DMS153 (cell line): ENCODE measurements at places on chromosomes 6 and 20.
A peak's percentile ranks its signal among the peaks of the same experiment; 100 is the strongest.

DNA sequence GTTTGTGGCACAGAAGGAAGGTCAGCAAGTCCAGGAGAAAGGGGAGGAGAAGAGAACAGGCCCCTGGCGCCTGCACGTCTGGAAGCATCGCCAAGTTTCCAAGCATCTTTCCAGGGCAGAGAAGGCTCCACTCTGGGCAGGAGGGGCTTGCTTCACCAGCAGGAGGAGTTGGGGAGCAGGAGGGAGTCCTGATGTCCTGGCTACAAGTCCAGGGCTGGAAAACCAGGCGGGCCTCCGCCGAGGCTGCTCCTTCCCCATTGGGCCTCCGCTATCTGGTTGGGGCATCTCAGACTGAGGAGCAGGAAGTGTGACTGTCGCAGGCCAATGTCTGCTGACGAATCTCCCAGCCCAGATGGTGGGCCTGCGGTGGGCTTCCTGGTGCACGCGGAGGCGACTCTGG is 421.9 kb downstream of the PREX1 start:
- DNase-seq, result no peak

- DNase-seq, result no peak
Observed at GRCh38 chr6:144351379-144352127, 66.4 kb downstream of the UTRN start.

DNA sequence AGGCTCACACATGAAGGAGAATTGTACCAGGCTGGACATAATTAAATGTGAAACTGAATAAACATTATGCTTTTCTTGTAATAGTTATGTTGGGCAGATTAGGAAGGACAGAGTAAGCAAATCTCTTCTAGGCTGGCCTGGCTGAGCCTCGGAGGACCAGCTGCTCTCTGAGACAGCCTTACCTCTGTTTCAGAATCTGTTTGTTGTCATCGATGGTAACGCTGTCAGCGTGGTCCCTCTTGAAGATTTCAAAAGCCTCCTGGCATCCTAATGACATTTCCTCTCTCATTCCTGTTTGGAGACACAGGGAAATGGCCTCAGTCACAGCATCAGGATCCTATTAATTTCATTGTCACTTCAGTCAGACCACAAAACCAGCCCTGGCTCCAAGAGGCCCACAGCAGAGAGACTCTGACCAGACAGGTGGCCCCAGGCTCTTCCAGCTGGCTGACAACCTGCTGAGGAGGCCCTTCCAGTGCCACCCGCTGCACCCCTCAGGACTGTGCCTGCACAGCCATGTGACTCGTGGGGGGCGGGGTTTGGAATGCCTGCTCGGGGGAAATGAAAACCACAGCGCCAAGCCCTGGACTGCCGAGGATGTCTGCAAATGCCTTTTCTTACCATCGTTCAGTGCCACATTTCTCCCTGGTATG is 108.5 kb upstream of the KCNK16 start:
- peak; percentile 36 for DNase-seq

GRCh38 chr20:40583205-40583604 is 105.8 kb downstream of the MAFB start:
- no peak for DNase-seq

GRCh38 chr6:53919881-53920360 is 125.1 kb downstream of the LRRC1 start:
- no peak for DNase-seq

DNA sequence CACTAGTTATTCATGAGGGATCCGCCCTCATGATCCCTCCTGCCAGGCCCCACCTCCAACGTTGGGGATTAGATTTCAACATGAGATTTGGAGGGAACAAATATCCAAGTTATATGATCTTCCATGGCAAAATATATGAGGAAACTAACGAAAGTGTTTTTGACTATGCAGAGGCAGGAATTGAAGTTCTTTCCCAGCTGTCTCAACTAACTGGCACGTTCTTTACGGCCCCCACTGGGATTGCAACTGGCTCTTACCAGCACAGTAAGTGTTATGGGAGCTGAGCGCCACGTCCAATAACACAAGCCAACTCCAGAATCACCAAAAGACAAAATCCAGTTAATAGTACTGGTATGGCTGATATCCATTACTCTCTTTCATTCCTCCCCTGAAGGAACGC is 66.6 kb downstream of the ECT2L start:
- DNase-seq, result no peak

- no peak for DNase-seq
Observed at GRCh38 chr20:13355941-13356486, 134.9 kb downstream of the ISM1 start.

DNA sequence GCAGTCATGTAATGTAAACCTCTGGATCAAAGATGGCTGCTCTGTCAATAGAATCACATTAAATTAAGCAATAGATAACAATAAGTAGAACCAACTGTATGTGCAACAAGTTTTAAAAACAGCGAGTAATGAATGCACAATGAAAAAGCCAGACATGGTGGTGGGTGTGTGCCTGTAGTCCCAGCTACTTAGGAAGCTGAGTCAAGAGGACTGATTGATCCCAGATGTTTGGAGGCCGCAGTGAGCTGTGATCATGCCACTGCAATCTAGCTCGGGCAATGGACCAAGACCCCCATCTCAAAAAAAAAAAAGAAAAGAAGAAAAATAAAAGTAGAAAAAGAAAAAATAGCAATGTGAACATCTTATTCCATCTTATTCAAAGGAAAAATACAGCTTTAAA is 558.7 kb upstream of the MMS22L start:
- DNase-seq, result no peak

DNA sequence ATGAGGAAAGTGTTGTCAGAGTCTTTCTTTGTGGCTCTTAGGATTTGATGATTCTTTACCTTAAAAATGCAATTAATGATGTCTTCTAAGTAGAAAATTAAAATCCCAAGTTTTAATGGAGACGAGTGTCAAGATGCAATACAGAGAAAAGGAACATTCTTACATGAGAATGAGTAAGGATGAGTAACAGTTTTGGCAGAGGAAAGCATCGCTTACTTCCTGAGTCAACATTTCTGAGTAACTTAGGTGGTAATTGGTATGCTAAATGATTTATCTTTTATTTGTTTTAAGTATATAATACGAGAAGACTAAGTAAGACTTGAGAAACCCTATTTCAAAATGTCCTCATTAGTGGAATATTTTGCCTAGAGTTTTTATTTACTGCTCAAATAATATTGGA is 101.3 kb downstream of the RTN4IP1 start:
- DNase-seq, result no peak

DNA sequence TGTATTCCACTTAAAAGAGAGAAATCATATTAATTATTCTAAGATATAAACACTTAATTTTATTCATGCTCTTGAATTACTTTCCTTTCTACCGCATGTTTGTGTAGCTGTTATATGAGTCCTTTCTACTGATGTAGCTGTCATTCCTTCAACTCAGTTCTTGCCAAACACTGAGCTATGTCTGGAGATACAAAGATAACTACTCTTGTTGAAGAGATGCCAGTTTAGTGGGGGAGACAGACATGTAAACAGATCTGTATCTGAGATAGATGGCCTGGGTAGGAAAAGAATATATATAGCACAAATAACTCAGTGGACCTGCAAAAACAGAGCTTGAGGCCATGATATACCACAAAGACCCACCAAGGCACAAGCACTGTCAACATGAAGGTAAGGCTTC is 157.3 kb downstream of the BTBD9 start:
- no peak for DNase-seq

GRCh38 chr6:116446399-116446798 is 14.8 kb upstream of the CALHM6 start:
- DNase-seq, result no peak

DNA sequence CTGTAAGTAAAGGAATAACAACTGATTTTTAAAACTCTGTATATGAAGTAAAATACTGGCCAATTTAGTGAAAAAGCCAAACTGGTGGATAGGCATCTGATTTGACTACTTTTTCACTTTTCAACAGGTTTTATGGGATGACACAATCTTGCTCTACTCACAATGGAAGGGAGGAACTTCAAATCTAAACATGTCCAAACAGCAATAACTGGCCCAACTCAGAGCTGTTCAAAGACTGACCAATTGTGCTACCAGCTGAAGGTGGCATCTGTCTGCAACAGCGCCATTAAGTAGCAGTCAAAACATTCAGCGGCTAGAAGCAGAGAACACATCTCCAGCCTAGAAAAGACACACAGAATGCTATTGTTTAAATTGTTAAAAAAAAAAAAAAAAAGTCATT is 44.6 kb downstream of the SESN1 start:
- DNase-seq, result no peak

DNA sequence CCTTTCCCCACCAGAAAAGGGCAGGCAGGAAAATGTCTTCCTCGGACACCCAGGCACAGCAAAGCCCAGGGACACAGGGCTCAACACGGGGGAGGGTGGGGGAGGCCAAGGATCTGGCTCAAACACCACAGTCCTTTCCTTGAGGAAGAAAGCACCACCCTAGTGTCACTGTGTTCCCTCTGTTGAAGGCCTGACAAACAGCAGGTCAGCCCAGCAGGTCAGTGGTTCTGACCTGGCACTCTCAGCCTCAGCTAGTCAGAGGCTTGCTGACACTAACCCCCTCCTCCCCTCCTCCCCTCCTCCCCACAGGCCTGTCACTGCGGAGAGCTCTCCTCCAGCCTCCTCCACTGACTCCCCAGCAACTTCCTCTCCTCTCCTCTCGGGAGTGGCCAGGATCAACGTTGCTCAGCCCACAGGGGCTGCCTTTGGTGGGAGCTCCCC is 239.6 kb downstream of the LRFN2 start:
- DNase-seq, result no peak

DNA sequence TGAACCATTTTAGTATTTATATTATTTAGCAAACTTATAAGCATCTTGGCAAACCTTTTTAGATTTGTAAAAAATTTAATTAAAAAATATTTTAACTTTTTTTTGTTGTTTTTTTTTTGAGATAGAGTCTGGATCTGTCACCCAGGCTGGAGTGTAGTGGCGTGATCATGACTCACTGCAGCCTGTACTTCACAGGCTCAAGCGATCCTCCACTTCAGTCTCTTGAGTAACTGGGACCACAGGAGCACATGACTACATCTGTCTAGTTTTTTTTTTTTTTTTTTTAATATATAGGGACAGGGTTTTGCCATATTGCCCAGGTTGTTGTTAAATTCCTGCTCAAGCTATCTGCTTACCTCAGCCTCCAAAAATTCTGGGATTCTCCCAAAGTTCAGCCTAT is 161.1 kb downstream of the EYS start:
- no peak for DNase-seq

- DNase-seq, result peak; percentile 72
Observed at GRCh38 chr6:106749609-106750008, 120.2 kb downstream of the QRSL1 start.

DNA sequence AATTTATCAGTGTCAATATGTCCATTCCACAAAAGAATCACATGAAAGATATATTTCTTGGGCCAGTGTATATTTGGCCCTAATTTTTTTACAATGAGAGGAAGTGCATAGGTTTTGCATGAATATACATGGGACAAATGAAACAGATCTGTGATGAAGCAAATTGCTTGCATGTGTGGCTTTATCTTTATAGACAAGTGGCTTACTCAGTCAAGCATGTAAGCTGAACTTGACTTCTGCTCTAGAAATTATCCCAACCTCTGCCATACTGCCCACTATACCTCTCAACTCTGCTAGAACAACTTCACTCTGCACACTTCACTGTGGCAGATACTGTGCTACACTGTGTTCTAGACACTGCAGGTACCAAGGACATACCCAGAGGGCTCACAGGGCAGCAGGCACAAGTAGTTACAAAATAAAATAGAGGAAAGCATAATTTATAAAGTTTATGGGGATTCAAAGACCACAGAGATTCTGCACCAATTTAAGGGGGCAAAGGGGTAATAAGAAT is 349.2 kb upstream of the HSF2 start:
- DNase-seq, result no peak

DNA sequence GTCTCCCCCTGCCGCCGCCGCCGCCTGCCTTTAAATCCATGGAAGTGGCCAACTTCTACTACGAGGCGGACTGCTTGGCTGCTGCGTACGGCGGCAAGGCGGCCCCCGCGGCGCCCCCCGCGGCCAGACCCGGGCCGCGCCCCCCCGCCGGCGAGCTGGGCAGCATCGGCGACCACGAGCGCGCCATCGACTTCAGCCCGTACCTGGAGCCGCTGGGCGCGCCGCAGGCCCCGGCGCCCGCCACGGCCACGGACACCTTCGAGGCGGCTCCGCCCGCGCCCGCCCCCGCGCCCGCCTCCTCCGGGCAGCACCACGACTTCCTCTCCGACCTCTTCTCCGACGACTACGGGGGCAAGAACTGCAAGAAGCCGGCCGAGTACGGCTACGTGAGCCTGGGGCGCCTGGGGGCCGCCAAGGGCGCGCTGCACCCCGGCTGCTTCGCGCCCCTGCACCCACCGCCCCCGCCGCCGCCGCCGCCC is 474 bp downstream of the CEBPB start:
- DNase-seq, result no peak
